ENCODE measurements at places on chromosomes 7 and 10.

DNA sequence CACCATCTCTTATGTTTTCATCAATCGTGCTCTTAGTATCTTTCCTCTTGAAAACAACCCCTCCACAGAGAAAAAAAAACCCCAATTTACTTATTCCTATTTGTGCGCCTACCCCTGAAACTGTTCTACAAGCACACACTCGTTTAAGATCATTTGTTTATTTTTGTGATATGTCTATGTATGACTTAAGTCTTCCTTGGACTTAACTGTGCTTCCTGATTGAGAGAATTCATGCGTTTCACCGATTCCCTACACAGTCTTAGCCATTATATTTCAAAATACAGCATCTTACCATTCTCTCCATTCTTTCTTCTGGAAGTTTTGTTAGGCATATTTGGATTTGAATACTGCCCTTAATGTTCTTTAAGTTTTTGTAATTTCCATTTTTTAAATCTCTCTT lies 159.4 kb downstream of the MLLT10 start:
- no peak for DNase-seq

- peak; percentile 98 for DNase-seq
These were observed 24.9 kb upstream of the ADO start for GRCh38 chr10:62779487-62780248.

DNA sequence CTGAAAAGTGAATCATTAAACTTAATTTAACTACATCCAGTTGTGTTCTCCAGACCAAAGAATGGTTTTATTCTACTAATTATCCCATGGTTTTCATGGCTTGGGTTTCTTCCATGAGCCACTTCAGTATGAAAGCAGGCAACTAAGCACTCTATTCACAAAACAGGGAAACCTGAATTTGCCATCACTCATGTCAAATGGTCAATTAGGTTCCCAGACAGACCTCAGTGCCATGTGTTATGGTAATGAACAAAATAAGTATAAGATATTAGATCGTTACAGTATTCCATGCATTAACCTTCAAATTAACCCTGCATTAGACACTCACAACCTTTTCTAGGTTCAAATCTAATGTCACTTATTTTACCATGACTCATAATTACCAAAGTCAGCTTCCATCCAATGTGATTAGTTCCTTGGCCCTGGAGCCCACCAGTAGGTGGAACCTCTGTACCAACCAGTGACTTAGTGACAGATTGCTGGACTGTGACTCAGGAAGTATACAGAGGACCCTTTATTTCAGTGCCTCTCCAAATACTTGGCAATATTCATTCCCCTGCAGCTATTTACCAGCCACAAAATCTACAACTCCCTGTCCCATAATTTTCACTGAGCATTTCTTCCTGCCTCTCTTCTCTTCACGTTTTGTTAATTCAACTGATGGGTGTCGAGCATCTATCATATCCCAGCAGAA lies 1270.2 kb upstream of the SORCS1 start:
- no peak for DNase-seq

- DNase-seq: no peak
These were observed 280.3 kb downstream of the USP6NL start for GRCh38 chr10:11331046-11331577.

DNA sequence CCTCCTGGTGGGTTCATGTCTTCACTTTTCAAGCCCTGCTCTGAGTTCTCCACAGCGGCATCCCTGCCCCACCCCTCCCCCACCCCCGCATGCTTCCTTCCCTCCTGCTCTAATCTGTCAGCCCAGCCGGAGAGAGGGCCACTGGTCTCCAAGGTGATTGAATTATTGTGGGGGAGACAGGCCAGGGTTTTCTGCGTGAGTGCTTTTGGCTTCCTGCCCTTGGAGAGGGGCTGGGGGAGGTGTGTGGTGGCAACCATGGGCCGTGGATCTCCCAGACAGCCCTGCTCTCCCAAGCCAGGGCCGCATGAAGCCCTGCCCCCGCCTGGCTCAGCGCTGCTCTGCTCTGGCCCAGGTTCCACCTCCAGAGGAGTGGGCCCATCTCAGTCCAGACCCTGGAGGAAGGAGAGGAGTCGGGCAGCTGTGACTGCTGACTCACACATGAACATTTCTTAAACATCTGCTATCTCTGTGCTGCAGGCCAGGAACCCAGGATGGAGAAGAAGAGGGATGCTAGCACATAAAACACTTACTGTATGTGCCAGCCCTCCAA lies 109.9 kb downstream of the ZMIZ1 start:
- no peak for DNase-seq

GRCh38 chr7:14846405-14846804 lies 56.1 kb downstream of the DGKB start:
- no peak for DNase-seq

DNA sequence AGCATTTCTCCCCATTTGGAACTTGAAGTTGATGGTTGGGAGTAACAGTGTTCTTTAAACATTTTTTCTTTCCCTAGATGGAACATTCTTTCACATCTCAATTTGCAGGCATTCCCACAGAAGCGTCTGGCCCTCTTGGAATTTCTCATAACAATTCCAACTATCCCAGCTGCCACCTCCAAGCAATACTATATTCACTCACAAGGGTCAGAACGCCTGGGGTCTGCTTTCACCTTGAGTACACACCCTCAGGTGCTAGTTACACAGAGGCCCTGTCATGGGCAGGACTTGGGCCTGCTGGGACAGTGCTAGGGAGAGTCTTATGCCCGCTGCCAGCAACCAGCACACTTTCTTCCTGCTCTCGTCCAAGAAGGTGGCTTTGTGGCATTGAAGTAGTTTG lies 136.5 kb downstream of the JCAD start:
- DNase-seq: no peak

DNA sequence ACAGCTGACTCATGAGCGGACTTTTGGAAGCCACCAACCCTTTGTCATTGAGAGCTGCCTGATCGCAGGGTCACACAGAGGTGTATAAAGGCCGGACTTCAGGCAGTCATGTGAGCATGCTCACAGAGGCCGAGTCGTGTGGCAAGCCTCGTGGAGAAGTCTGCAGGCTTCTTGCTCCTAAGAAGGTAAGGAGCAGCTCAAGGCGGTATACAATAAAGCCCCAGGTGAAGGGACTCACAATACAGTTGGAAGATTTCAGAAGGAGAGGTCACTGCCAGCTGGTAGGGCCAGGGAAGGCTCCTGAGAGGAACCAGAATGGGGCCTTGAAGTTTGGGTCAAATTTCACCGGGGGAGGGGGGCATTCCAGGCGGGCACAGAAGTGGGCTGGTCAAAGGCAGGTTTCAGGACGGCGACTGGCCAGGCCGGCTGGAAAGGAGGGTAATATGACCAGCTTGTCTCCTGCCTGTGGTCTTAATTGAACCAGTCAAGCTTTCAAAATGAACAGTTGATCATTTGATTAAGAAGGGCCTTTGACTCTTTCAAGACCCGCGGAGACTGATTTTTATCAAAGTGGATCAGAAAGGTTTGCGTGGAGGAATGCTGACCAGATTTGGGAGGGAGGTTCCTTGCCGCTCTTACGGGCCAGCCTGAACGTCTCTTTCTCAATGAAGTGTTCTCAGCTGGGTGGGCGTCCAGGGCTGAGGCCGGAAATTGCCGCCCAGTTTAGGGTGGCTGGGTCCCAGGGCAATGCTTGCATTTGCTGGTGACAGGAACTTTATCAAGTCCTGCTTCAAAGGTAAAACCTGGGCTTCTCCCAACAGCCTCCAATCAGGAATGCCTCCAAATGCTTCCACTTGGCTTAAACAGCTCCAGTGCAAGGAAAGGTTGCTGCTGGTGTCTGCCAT lies 178.6 kb downstream of the EMX2 start:
- no peak for DNase-seq

DNA sequence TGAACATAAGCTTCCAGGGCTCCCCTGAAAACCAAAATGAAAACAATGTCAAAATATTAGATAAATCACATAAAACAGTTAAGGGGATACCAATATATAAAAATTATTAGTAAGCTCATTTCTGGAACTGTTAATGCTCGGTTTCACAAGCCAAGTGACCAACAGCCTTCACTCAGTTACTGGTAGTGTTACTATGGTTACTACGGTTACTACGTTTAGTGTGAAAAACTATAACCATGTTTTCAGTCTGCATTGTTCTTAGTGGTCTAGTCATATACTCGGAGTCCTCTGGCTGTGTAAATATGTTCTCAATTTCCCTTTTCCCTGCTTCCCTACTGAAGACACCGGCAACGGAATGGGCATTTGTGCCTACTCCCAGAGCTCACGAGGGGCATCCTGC lies 34.8 kb downstream of the HBP1 start:
- no peak for DNase-seq

GRCh38 chr10:120953897-120954296 lies 102.7 kb downstream of the WDR11 start:
- DNase-seq: no peak

DNA sequence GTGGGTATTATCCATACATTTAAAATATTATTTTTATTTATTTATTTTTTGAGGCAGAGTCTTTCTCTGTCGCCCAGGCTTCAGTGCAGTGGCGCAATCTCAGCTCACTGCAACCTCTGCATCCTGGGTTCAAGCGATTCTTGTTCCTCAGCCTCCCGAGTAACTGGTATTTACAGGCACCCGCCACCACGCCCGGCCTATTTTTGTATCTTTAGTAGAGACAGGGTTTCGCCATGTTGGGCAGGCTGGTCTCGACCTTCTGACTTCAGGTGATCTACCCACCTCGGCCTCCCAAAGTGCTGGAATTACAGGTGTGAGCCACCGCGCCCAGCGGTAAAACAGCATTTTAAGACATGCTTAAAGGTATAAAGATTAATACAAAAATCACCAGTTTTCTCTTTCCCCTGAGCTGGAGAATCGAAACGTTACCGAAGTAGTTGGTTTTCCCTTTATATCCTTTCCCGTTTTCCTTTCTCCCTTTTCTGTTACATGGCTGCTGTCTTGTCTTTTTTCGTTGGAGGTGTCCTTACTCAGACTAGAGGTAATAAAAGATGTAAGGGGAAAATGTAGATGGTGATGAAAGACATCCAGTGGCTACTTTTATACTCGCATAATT lies 1.7 kb downstream of the ARL5B start:
- DNase-seq: no peak

DNA sequence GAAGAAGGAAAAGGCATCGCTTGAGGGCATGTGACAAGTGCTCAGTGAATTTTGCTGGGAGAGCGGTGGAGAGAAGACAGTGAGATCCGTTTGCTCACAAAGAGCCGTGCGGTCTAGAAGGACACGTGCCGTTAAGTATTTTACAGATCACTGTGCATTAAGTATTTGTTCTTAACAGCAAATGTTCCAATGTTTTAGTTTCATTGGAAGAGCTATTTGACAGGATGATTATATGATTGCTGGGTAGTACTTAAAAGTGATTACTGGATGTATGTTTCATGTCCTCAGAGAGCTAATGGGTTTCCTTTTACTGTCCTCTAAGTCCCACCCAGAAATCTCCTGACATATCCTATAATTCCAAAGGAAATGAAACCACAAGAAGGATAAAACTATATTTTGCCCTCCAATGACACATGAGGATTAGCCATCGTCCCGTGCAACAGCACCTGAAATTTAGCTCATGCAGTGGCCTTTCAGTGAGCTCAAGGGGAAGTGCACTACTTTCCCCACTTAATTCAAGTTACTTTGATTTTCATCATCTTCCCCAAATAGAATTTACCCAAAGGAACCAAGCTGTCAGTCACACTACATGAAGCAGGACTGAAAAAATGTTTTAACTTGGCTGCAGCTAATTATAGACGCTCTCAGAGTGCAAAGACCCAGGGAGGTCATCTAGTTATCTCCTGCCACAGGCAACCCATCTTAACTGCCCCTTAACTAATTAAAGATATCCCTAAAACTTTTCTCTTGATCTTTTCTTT lies 80.3 kb downstream of the KLF6 start:
- no peak for DNase-seq

DNA sequence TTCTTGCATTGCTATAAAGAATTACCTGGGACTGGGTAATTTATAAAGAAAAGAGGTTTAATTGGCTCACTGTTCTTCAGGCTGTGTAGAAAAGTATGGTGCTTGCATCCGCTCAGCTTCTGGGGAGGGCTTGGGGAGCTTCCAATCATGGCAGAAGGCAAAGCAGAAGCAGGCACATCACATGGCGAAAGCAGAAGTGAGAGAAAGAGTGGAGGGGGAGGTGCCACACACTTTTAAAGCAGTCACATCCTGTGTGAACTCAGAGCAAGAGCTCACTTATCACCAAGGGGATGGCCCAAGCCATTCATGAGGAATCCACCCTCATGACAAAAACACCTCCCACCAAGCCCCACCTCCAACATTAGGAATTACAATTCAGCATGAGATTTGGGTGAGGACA lies 303.5 kb downstream of the OTUD1 start:
- peak; percentile 26 for DNase-seq

DNA sequence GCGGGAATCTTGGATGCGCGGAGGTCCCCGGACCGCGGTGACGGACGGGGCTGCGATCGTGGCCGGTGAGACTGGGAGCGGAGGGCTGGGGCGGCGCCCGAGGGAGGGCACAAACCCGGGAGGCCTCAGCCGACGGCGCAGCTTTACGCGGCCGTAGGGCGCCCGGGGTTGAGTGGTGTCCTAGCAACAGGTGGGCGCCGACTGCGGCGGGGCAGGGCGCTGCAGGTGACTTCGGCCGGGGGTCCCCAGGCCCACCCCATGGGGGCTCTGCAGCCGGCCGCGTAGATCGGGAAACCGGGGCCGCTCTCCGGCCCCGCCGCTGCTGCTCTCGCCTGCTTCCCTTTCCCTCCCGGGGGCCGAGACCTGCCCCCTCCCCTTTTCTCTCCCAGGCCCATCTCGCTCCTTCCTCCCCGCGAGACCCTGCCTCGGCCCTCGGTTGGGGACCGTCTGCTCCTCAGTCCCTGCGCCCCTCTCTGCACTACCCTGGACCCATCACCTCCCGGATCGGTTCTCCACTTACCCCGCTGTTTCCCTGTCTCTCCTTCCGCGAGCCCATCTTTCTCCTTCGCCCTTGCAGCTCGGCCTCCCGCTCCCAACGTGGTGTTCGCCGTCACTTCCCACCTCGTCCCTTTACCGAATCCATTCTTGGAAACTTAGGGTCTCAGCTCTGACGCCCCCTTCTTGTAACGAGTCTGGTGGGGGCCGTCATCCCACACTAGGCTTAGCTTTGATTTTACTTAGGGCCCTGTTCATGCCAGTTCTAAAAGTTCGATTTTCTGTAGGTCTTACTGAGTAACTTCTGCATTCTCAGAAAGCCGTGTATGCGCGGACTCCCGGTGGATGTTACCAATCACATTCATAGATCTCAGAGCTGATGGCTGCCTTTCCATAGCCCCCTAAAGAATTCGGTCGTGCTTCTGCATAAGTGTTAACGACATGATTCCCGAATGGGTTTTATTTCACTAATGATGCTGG lies 18.5 kb upstream of the ACBD5 start:
- peak; percentile 40 for DNase-seq

GRCh38 chr7:157412491-157413180 lies 75.8 kb downstream of the DNAJB6 start:
- DNase-seq: no peak

DNA sequence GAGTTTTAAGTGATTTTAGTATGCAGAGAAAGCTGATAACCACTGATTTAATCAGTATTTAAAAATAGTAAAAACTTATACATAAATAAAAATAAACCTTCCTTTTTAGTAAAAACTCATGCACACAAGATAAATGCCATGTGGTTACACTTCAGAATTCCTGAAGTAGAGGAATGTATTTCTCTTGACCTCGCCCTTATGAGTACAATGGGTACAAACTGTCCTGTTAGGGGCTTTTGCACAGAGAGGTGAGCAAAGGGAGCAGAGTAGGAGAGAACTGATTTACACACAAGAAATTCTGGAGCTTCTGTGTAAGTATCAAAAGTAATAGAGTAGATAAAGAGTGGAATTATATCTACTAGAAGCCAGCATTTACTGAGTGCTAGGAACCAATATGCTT lies 279.6 kb downstream of the PPP1R3A start:
- no peak for DNase-seq

GRCh38 chr7:24939416-24939815 lies 40.6 kb downstream of the OSBPL3 start:
- no peak for DNase-seq
